Esophagus (tissue), 2 donors: ENCODE measurements at places on chromosomes 2 and 18. TPM values are rescaled to one million over a fixed set of nuclear protein-coding genes. Genes with fewer than 3 reads are reported as not detected.

Gene CCBE1
- 0.34 TPM for polyA plus RNA-seq

Gene CGREF1
- polyA plus RNA-seq: 2.4 TPM

Gene MC4R
- polyA plus RNA-seq: not detected

Gene MC5R
- polyA plus RNA-seq: 0.12 TPM

Gene CABLES1
- 3.8 TPM for polyA plus RNA-seq

Gene COLEC11
- polyA plus RNA-seq: 0.43 TPM

Gene CHRNG
- polyA plus RNA-seq: not detected

Gene CYRIA
- polyA plus RNA-seq: 1.0 TPM

Gene PKDCC
- polyA plus RNA-seq: 3.7 TPM
